ENCODE measurements at places on chromosomes 2 and 18.

DNA sequence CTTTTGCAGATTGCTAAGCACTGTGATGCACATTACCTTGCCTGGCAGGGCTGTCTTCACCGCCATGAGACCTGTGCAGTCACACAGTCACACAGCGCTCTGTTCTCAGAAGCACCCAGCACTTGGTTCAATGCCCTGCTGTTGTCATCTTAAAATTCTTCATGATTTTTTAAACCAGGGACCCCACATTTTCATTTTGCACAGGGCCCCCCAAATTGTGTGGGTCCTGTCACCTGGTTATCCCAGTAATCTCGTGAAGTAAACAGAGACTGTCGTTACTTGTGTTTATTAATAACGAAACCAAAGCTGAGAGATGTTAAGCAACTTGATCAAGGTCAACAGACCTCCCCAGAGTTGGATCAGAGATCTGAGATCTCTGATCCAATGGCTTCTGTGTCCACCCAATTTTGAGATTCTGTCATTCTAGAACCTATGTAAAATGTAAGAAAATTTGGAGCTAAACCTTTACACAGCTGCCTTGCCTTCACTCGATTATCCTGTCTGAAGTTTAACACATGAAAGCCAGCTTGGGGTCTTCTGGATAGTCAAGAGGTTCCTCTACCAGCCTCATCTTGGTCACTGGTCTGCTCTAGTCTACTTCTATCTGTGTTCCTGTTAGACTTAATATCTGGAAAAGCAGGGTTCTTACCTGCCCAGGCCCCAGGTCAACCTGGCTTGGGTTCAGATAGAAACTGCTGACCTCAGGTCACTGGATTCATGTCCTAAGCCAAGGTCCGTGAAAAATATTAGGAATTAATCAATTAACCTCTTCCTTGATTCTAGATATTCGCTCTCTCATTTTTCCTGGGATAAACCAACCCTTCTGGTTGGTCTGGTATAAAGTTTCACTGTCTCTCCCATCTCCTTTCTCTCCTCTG lies 13.7 kb upstream of the TTC39C start:
- no peak for DNase-seq

DNA sequence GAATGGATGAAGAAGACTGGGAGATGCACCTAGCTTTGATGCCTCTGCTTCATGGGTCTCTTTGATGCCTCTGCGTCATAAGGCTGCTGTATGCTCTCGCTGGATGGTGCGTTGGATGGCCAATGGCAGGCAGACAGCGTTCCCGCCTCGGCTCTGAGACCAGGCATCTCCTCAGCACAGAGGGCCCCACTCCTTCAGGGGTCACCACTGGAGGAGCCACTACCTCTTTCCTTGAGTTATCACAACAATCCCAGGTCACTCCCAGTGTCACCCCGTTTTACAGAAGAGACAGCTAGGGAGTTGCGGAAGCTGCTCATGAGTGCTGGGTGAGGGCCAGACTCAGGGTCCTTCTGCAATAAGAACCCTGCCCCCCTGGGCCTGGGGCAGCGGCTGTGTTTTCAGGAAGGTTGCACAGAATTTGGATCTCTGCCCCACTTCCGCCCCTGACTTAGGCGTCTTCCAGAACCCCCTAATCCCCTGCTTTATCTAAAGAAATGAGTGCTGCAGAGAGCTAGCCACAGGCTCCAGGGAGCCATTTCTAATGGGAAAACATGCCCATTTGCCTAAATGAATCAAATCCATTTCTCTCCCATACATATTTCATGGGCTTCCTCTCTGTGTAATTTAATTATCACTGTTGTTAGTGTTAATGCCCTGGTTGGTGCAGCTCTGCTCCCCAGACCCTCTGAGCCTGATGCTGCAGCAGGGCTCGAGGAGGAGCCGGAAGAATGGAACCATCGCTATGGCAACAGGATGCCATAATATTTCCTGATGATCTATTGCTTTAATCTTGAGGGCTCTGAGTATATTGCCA lies 131.8 kb upstream of the HS6ST1 start:
- no peak for DNase-seq

GRCh38 chr2:115484486-115484885 lies 1042.0 kb downstream of the DPP10 start:
- DNase-seq = no peak

DNA sequence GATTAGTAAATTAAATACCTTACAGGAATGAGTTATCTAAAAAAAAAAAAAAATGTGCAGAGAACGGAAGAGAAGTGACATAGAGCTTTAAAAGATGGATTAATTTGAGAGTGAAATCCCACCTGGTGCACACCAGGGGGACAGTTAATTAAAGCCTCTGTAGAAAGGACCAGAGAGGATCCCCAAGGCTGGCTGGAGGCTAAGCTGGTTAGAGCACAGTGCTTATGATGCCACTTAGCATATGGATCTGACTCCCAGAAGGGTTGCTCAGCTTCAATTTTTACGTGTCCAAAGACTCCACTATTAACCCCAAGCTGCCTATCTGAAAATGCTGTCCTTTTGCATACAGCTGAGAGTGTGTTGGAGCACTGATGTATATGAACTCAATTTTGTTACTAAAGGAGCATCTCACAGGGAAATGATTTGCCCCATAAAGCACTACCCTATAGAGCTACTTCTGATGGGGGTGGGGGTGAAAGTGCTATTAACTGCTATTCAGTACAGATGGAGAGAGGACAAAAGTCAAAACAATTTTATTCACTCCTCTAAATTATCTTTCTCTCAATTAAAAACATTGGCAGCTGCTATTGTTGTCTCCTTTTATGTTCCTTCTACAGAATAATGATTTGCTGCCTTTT lies 15.2 kb upstream of the SLC8A1 start:
- DNase-seq = no peak

DNA sequence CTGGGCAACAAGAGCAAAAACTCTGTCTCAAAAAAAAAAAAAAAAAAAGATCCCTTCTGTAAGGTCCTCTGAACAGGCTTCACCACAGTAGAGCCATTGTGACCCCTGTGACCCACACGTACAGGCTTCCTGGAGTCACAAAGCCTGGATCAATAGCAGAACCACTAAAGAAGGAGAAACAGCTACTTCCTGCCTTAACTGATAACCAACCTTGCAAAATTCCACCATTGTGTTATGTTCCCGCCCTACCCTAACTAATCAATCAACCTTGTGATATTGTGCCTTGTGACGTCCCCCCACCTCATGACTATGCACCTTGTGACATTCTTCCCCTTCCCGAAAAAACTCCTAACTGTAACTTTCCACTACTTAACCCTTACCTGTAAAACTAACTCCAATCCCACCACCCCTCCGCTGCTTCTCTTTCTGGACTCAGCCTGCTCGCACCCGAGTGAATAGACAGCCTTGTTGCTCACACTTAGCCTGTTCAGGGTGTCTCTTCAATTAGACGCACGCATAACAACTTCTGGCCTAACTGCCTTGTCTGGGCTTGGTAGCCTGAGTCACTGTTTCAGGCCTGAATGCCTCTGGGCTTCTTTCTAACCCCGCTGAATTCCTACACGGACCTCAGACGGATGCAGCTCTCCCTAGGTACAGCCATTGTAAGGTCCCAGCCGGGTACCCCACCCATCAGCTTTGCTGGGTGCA lies 13.9 kb downstream of the SCYGR8 start:
- DNase-seq = no peak

DNA sequence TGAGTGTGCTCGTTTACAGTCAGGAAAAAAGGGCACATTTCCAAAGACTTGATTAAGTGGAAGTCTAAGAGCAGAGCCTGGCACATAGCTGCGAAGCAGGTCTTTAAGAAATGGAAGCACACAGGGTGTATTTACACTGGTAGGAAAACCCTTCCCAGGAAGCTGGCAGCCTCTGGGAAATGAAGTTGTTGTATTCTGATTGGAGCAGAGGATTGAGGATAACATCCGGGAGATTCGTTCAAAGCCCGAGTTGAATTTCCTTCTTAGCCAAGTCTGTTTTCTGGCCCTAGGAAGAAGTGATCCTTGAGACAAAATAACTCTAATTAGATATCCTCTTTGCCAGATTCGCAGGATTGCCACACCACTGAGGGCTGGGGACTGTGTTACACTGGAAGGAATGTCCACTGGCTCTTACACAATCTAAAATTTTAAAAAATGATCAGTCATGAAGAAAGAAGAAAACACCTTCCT lies 75.9 kb downstream of the ITGB1BP1 start:
- DNase-seq = no peak

Data from CD4-positive, alpha-beta T cell treated with Interleukin-21 for 1 hour (primary cell).